ENCODE measurements at places on chromosomes 3 and 15.
A peak's percentile ranks its signal among the peaks of the same experiment; 100 is the strongest.

GRCh38 chr3:142152384-142152783 lies 3.0 kb upstream of the TFDP2 start:
- no peak for DNase-seq
- no peak overlapping the region for H3K27ac ChIP-seq
- no peaks in the 10 kb centered on the region for H3K36me3 ChIP-seq
- H3K4me3 ChIP-seq, result no peak overlapping the region
- peaks cover 12% of the 10 kb centered on the region for H3K4me1 ChIP-seq
- no peaks in the 10 kb centered on the region for H3K27me3 ChIP-seq

GRCh38 chr3:33636125-33636850 lies 81.8 kb downstream of the CLASP2 start:
- peak; percentile 59 for DNase-seq
- no peaks in the 10 kb centered on the region for H3K4me1 ChIP-seq
- H3K4me3 ChIP-seq, result no peak overlapping the region
- peaks cover 3% of the 10 kb centered on the region for H3K36me3 ChIP-seq
- no peaks in the 10 kb centered on the region for H3K27me3 ChIP-seq
- H3K27ac ChIP-seq, result no peak overlapping the region

- no peaks in the 10 kb centered on the region for H3K27me3 ChIP-seq
- H3K27ac ChIP-seq, result peak overlapping the region; percentile 87
- peak; percentile 86 for DNase-seq
- peaks cover 37% of the 10 kb centered on the region for H3K4me1 ChIP-seq
- H3K4me3 ChIP-seq, result no peak overlapping the region
These were observed 19.6 kb downstream of the PLXNA1 start for GRCh38 chr3:127002195-127003174.

- no peak overlapping the region for H3K4me3 ChIP-seq
- H3K27me3 ChIP-seq, result no peaks in the 10 kb centered on the region
- H3K4me1 ChIP-seq, result no peaks in the 10 kb centered on the region
- no peak overlapping the region for H3K27ac ChIP-seq
- DNase-seq, result no peak
These were observed 25.1 kb upstream of the CSTA start for GRCh38 chr3:122299872-122300460.

- H3K4me3 ChIP-seq, result no peak overlapping the region
- H3K27ac ChIP-seq, result peak overlapping the region; percentile 74
- peaks cover 2% of the 10 kb centered on the region for H3K36me3 ChIP-seq
- peaks cover 21% of the 10 kb centered on the region for H3K4me1 ChIP-seq
These were observed 34.2 kb upstream of the NR2F2 start for GRCh38 chr15:96296264-96296663.

GRCh38 chr3:70647094-70647493 lies 334.7 kb upstream of the MDFIC2 start:
- no peaks in the 10 kb centered on the region for H3K27me3 ChIP-seq
- H3K4me1 ChIP-seq, result no peaks in the 10 kb centered on the region
- no peak for DNase-seq
- no peaks in the 10 kb centered on the region for H3K36me3 ChIP-seq
- no peak overlapping the region for H3K27ac ChIP-seq

- H3K27ac ChIP-seq, result no peak overlapping the region
- DNase-seq, result no peak
- H3K4me3 ChIP-seq, result no peak overlapping the region
- no peaks in the 10 kb centered on the region for H3K27me3 ChIP-seq
- H3K4me1 ChIP-seq, result no peaks in the 10 kb centered on the region
- H3K36me3 ChIP-seq, result no peaks in the 10 kb centered on the region
These were observed 177.5 kb downstream of the OXSM start for GRCh38 chr3:25967385-25967784.

GRCh38 chr15:29018995-29019976 lies 133.5 kb downstream of the APBA2 start:
- H3K4me1 ChIP-seq, result no peaks in the 10 kb centered on the region
- no peak overlapping the region for H3K4me3 ChIP-seq
- H3K36me3 ChIP-seq, result no peaks in the 10 kb centered on the region

DNA sequence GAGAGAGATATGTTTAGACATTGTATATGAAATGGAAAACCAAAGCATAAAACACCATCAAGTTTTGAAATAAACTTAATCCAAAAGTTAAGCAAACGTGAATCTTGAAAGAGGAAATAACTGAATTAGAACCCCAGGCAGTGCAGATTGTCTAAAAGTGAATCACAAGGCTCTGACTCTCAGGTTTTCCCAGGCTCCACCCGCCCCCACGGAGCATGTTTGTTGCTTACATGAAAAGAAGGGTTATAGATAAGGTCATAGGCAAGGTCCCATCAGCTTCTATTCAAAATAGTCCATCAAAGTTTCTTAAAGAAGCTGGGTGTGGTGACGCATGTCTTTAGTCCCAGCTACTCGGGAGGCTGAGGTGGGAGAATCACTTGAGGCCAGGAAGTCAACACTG lies 29.0 kb upstream of the SLMAP start:
- no peak overlapping the region for H3K4me3 ChIP-seq
- DNase-seq, result no peak
- H3K27me3 ChIP-seq, result no peaks in the 10 kb centered on the region
- H3K36me3 ChIP-seq, result no peaks in the 10 kb centered on the region

- no peaks in the 10 kb centered on the region for H3K4me1 ChIP-seq
- H3K27me3 ChIP-seq, result no peaks in the 10 kb centered on the region
- H3K27ac ChIP-seq, result no peak overlapping the region
- no peak overlapping the region for H3K4me3 ChIP-seq
- H3K36me3 ChIP-seq, result no peaks in the 10 kb centered on the region
- no peak for DNase-seq
These were observed 12.4 kb downstream of the RETNLB start for GRCh38 chr3:108744762-108745161.

DNA sequence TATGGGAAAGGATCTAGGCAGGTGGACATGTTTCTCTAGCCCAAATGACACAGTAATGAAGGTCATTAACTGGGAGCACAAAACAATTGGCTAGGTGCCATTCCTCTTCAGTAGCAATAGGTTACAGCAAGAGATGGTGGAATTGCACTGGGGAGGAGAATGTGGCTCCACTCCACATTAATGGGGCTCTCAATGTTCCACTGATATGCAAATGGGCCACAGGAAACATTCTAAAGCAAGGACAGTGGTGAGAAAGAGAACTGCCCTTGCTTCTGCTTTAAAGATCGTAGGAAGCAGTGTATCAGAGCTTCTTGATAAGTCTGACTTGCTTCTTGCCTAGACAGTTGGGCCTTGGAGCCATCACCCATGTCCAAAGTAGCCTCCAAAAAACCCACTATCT lies 271.4 kb upstream of the PPP2R3A start:
- DNase-seq, result no peak
- no peak overlapping the region for H3K27ac ChIP-seq
- H3K27me3 ChIP-seq, result no peaks in the 10 kb centered on the region
- no peak overlapping the region for H3K4me3 ChIP-seq
- H3K4me1 ChIP-seq, result no peaks in the 10 kb centered on the region

DNA sequence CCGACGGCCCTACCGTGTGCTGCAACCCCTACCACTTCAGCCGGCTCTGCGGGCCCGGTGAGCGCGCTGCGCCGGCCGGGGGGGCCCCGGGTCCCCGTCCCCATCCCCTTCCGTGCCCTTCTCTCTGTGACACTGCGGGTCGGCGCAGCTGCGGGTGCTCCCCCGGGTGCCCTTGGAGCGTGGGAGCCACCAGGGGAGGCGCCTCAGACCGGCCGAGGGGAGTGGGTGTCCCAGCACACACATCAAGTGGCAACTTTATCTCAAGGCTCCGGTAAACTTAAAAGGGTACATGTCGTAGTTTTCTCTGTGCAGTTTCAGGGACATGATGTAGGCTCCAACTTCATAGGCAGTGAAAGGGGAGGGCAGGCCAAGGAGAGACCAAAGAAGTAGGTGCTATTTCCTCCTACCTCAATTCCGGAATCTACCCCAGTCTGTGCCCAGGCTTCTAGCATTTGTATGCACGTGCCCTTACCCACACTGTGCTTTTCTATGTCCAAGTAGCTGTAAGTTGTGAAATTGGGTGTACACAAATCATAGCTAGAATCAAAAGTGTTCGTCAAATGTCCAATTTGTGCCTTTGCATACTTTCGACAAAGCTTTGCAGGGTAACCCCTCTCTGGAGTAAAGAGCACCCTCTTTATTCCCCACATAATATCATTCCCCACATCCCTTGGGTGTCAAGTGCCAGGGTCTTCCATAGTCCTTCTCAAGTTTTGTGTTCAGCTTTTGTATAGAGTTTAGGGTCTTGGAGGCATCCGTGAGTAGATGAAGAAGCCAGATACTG lies 2.2 kb downstream of the SMAD6 start:
- peak overlapping the region; percentile 82 for H3K4me3 ChIP-seq
- H3K27me3 ChIP-seq, result no peaks in the 10 kb centered on the region
- peaks cover 13% of the 10 kb centered on the region for H3K4me1 ChIP-seq
- no peak for DNase-seq
- H3K27ac ChIP-seq, result no peak overlapping the region

- no peaks in the 10 kb centered on the region for H3K4me1 ChIP-seq
- no peak overlapping the region for H3K27ac ChIP-seq
- no peak overlapping the region for H3K4me3 ChIP-seq
- peak; percentile 12 for DNase-seq
- no peaks in the 10 kb centered on the region for H3K36me3 ChIP-seq
These were observed 25.2 kb downstream of the PIGB start for GRCh38 chr15:55344206-55344605.

GRCh38 chr3:45657853-45658252 lies 31.3 kb upstream of the SACM1L start:
- no peak overlapping the region for H3K4me3 ChIP-seq
- H3K4me1 ChIP-seq, result peaks cover 3% of the 10 kb centered on the region
- no peak overlapping the region for H3K27ac ChIP-seq
- no peak for DNase-seq
- no peaks in the 10 kb centered on the region for H3K36me3 ChIP-seq
- H3K27me3 ChIP-seq, result no peaks in the 10 kb centered on the region

GRCh38 chr3:14445773-14446172 lies 43.4 kb downstream of the SLC6A6 start:
- peaks cover 15% of the 10 kb centered on the region for H3K36me3 ChIP-seq
- peaks cover 3% of the 10 kb centered on the region for H3K4me1 ChIP-seq
- no peak overlapping the region for H3K27ac ChIP-seq
- no peaks in the 10 kb centered on the region for H3K27me3 ChIP-seq

DNA sequence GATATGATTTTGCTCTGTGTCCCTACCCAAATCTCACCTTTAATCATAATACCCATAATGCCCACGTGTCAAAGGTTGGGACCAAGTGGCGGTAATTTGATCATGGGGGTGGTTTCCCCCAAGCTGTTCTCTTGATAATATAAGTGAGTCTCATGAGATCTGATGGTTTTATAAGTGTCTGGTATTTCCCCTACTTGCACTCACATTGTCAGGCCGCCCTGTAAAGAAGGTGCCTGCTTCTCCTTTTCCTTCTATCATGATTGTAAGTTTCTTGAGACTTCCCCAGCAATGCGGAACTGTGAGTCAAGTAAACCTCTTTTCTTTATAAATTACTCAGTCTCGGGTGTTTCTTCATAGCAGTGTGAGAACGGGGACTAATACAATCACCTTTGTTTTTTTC lies 279.8 kb downstream of the ARPP21 start:
- DNase-seq, result no peak
- H3K27ac ChIP-seq, result no peak overlapping the region
- H3K36me3 ChIP-seq, result no peaks in the 10 kb centered on the region

- no peak overlapping the region for H3K4me3 ChIP-seq
- H3K27ac ChIP-seq, result no peak overlapping the region
- no peak for DNase-seq
These were observed 43.0 kb downstream of the FBXL22 start for GRCh38 chr15:63640146-63640545.

GRCh38 chr3:70890020-70890394 lies 577.6 kb upstream of the MDFIC2 start:
- no peak for DNase-seq
- H3K4me1 ChIP-seq, result no peaks in the 10 kb centered on the region
- H3K27me3 ChIP-seq, result no peaks in the 10 kb centered on the region
- no peak overlapping the region for H3K4me3 ChIP-seq

GRCh38 chr15:101568309-101568708 lies 78.8 kb upstream of the PCSK6 start:
- peaks cover 11% of the 10 kb centered on the region for H3K4me1 ChIP-seq
- H3K27me3 ChIP-seq, result no peaks in the 10 kb centered on the region
- no peaks in the 10 kb centered on the region for H3K36me3 ChIP-seq
- H3K27ac ChIP-seq, result no peak overlapping the region
- peak; percentile 23 for DNase-seq

DNA sequence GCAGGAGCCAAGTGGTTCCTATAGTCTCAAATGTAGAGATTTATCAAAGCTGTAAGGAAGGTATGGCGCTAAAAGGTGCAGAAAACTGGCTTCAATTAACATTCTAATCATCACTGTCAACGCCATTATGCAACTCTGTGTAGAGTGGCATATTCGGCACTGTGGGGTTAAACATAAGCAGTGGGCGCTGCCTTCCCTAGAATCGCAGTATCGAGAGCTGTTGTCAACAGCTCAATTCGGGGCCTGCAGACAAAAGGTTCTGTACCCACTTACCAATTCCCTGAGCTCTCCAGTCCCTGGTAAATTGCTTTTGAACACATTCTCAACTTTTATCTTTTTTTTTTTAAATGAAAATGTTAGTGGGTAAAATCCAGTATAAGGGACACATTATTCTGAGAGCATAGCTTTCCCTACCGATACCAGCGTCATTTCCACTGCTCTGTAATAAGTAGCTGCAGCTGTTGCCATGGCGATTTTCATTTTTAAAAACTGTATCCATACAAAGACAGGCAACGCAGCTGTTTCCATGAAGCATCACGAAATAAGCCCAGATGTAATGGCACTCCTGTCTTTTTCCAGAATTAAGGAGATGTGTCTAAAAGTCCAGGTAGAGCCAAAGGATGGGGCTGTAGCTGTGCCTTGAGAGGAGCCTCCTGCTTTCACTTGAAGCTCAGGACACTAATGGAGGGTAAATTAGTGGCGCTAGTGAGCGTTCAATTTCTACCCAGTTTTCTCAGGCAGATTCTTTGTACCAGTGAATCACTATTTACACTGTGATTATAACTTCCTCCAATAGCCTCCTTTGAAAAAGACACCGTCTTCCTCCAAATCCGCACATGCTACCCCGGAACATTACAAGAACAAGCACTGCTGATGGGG lies 250.3 kb downstream of the SLC9A9 start:
- H3K27ac ChIP-seq, result no peak overlapping the region
- H3K36me3 ChIP-seq, result no peaks in the 10 kb centered on the region
- peaks cover 4% of the 10 kb centered on the region for H3K4me1 ChIP-seq
- H3K27me3 ChIP-seq, result no peaks in the 10 kb centered on the region
- DNase-seq, result no peak

- no peak for DNase-seq
- no peaks in the 10 kb centered on the region for H3K36me3 ChIP-seq
- H3K4me3 ChIP-seq, result no peak overlapping the region
- peaks cover 2% of the 10 kb centered on the region for H3K27me3 ChIP-seq
- H3K4me1 ChIP-seq, result peaks cover 5% of the 10 kb centered on the region
These were observed 79.3 kb upstream of the SEC13 start for GRCh38 chr3:10400050-10400748.

- no peak for DNase-seq
These were observed 62.5 kb downstream of the SFMBT1 start for GRCh38 chr3:52983336-52983807.

DNA sequence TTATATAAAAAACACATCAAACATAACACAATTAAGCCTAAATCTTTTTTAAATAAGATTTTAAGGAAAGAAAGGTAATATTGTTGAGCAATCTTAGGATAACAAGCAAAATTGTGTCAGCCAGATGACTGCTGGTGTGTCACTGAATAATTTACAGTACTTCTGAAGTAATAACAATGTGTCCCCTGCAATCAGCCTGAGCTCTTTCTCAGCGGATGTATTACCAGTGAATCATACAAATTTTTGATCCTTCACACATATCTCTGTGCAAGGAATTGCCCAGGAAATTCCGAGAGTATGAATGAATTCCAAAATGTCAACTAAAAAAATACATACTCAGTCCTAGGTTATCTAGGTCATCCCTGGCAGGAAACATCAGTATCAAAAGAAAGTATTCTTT lies 76.6 kb upstream of the PTX3 start:
- peak; percentile 90 for DNase-seq
- no peaks in the 10 kb centered on the region for H3K27me3 ChIP-seq
- no peaks in the 10 kb centered on the region for H3K36me3 ChIP-seq
- H3K4me1 ChIP-seq, result peaks cover 16% of the 10 kb centered on the region
